ENCODE measurements at places on chromosomes 16 and 17.

DNA sequence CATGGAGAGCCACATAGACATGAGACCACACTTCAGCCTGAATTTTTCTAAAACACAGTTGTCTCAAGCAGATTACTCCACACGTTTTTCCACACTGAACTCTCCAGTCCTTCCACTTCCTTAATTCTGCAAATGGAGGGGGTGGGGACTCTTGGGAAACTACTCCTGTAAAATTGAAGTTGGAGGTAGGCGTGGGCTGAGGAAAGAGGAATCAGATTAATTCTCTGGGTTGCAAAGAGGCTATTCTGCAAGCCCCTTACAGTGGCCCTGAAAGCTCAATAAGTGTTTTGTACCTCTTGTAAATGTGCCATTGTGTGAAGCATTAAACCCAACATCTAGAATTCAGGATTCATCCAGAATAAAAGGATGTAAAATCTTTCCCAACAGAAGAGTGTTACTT is 9.6 kb downstream of the MARVELD3 start:
- DNase-seq, result no peak

GRCh38 chr16:77885571-77886295 is 97.4 kb downstream of the VAT1L start:
- no peak for DNase-seq

- DNase-seq, result no peak
Observed at GRCh38 chr17:76250141-76250540, 9.8 kb upstream of the RNF157 start.

DNA sequence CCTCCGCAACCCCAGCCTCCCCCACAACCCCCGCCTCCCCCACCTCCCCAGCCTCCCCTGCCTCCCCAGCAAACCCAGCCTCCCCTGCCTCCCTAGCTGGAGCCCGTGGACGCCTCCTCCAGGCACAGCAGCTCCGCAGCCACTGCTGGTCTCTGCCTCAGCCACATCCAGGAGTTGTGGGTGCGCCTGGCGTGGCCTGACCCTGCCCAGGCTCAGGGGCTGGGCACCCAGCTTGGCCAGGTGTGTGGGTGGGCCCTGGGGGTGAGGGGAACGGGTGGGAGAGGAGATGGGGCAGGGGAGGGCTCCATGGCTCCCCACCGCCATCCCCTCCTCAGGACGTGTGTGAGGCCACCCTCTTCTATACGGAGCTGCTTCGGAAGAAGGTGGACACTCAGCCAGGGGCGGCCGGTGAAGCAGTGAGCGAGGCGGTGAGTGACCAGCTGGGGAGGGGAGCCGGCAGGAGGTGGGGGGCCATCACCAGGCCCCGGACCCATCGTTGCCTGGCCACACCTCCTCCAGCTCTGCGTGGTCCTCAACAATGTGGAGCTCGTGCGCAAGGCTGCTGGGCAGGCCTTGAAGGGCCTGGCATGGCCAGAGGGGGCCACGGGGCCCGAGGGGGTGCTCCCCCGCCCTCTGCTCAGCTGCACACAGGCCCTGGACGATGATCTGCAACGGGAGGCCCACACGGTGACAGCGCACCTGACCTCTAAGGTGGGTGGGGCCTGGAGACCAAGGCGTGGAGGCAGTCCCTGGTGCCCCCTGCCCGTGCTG is 5.8 kb downstream of the TSR3 start:
- DNase-seq, result no peak

DNA sequence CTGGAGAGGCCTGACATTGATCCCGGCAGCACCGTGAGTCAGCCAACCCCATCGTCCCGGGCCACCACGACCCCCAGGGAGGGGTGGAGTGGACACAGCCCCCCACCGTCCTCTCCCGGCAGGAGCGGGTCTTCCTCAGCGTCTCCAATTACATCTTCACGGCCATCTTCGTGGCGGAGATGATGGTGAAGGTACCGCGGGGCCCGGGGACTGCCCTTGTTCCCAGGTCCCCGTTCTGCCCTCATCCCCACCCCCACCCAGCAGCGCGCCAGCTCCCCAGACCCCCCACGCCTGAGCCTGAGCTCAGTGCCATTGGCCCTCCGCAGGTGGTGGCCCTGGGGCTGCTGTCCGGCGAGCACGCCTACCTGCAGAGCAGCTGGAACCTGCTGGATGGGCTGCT is 14.6 kb downstream of the TPSG1 start:
- no peak for DNase-seq

GRCh38 chr17:63819131-63819530 is 8.1 kb upstream of the PSMC5 start:
- DNase-seq, result no peak

- no peak for DNase-seq
Observed at GRCh38 chr16:11291091-11291703, 10.1 kb upstream of the PRM1 start.

- DNase-seq, result no peak
Observed at GRCh38 chr16:9048302-9048700, 43.1 kb upstream of the HAPSTR1 start.

DNA sequence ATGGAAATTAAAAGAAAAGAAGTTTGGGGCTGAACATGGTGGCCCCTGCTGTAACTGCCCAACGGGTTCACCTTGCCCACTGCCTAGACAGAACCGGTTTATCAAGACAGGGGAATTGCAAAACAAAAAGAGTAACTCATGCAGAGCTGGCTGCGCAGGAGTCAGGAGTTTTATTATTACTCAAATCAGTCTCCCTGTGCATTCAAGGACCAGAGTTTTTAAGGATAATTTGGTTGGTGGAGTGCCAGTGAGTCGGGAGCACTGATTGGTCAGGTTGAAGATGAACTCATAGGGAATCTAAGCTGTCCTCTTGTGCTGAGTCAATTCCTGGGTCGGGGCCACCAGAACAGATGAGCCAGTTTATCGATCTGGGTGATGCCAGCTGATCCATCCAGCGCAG is 4.4 kb upstream of the SCPEP1 start:
- DNase-seq, result no peak

DNA sequence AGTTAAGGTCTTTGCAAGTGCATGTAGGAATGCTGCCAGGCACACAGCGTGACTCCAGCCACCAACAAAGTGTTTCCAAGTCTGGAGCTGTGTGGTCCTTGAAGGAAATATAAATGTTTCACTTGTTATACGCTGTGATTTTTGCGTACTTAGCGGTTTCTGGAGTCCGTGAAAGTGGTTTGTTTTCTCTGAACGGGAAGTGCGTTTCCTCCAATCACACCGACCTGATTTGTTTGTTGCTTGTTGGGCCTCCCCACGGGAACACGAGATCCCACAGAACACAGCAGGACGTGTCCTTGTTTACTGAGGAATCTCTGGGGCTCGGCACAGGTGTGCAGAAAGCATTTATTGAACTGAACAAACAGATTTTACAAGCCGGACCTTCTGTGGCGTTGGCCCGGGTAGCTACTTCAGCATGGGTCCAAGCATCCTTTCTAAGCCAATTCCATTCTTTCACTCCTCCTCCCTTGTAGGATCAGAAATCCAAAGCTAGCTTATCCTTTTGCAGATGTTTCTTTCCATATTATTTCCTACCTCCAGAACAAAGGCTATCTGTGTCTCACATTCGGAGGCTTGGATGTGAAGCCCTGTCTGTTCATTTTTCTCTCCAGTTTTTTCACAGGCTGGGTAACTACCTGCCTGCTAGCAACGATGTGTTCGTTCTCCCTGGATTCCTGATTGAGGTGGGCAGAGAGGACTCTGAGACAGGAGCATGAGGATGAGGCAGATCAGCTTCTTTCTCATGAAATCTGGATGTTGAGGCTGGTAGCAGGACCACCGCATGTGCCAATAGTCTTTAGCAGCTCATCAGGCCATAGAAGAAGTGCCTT is 44.6 kb downstream of the ABAT start:
- no peak for DNase-seq

- DNase-seq, result no peak
Observed at GRCh38 chr17:22272363-22273146, 580.2 kb downstream of the KCNJ18 start.

DNA sequence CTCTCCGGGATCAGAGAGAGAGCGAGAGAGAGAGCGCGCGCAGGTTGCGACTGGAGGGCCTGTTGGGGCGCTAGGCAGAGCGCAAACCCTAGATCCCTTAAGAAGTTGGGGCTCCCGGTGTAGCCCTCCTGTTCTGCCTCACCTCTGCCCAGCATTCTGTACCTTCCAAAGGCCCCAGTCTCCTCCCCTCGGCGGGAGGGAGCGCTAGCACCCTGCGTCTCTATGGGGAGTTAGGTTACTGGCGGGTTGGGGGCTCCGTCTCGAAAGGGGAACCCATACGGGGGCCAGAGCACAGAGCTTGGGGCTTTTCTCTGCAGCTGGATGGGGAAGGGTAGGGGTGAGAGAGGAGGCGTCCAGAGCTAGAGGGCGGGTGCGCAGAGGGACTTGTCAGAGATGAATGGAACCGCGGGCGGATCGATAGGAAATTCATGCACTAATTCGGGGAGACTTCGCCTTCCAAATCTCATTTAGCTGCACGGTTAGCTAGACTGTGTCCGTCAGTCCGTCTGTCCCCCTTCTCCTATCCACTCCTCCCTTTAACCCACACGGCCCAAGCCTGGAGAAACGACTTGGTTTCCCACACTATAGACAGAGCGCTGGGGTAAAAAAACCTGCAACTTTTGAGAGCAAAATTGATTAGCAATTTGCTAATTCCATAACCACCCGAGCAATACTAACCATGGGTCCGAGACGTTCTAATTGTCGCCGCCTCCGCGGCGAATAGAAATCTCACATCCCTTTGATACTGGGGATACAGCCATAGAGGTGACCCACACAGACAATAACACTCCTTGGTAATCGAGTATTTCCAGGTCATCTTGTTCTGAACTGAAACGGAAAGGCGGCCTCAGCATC is 693 bp upstream of the HOXB4 start:
- DNase-seq, result no peak

DNA sequence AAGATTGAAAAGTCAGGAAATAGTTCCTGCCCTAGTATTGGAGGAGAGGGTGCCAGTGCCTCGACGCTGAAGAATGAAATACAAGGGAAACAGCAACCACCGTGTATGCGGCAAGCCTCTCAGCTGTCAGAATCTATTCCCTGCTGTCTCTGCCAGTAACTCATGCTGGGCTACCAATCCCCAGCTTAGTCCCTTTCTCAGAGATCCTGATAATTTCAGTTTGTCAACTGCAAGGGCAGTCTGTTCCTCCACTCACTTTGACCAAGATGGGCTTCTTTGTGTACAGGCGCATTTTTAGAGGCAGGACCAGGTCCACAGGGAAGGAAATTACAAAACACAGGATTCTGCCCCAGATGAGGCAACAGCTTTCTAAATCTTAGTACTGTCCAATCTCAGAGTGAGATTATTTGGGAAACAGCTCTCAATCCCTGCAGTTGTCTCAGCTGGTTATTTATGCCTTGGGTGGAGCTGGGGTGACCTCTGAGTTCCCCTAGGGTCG is 1.3 kb downstream of the NQO1 start:
- DNase-seq, result no peak

DNA sequence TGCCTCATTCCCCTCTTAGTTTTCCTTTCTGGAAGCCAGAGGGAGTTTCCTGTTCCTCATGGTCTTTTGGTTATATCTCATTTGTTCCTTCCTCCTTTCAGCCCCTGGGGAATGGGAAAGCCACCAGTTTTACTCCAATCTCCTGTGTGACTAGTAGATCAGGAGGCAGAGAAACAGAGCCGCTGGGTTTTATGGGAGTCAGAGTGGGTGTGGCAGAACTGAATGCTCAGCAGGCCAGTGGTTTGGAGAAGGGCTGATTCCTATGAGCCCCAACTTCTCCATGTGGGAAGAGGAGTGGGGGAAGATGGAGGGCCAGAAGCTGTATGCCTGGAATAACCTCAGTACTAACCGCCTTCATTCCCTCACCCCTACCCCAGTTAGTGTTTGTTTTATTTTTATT is 4.1 kb downstream of the DNAH2 start:
- DNase-seq, result no peak

- DNase-seq, result no peak
Observed at GRCh38 chr16:88754109-88754911, 30.7 kb downstream of the PIEZO1 start.

DNA sequence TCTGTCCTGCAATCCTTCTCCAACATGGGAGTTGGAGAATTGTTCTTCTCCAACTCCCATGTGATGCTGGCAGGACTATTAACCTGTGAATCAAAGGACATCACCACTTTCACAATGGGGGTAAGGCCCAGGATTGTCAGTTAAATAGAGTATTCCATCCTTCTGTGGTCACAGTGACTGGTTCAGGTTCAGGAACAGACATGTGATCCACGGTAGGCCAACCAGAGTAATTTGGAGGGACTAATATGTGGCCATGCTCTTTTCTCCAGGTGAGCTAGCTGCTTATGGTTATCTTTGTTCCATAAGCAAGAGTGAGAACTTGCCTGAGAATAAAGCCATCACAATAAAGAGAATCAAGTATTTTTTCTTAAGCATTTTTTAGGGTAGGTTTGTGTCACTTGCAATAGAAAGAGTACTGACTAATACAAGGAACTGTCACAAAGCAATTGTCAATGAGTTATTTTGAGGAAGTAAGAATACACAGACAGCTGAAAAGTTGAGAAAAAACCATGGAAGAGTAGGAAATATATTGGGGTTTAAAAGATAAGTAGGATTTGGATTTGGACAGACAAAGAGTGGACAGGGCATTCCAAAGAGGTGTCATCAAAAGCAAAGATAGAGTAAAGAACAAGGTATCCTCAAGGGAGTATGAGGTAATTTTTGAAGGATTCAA is 63.4 kb downstream of the BRIP1 start:
- DNase-seq, result no peak

DNA sequence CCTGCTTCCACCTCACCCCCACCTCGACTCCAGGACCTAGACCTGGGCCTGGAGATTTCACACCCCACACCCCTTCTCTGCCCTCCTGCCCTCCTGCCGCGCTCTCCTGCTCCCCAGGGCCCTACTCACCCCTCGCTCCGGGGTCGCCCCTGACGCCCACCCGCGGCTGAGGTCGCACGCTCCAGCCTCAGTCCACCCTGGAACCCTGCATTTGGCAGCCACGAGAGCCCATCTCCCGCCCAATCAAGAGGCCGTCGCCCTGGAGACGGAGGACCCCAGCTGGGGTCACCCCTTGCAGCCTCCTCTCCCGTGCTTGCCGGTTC is 16.1 kb downstream of the TLE7 start:
- no peak for DNase-seq

DNA sequence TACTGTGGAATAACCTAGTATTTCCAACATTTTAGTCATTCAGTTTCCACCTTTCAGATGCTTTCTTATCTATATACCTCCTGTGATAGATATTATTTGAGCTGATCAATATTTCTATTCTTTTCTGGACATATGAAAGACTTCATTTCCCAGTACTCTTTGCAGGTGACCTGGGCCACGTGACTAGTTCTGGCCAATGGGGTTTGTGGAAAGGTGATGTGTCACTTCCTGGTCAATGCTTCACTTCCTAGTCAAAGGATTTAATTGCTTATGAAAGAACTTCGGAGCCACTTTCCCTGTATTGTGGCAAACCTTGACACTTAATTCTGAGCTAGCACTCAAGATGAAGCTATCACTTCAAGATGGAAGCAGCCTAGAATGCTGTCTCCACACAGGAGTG is 248.9 kb upstream of the FOXF1 start:
- DNase-seq, result no peak

GRCh38 chr17:10120749-10121148 is 77.7 kb downstream of the GAS7 start:
- DNase-seq, result peak; percentile 38

Data from naive thymus-derived CD8-positive, alpha-beta T cell (primary cell).